Frontal cortex (tissue), 4 donors: ENCODE measurements at places on chromosomes 4 and X.

DNA sequence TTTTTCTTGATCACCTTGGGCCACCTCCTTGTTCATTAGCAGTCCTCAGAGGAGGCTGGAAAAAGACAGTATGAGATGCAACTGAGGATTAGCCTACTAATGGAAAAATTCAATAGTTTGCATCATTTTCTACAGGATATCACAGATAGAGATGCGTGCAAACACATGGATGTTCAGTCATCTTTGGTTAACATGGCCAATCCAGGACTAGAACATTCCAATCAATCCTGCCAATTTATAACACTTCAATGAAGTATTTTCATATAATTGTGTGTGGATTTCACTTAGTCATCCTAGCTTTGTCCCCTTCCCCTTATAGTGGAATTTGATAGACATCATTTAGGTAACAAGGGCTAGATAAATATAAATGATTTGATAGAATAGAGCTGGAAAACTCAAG is 42.7 kb downstream of the MAML3 start:
- no peak for DNase-seq

DNA sequence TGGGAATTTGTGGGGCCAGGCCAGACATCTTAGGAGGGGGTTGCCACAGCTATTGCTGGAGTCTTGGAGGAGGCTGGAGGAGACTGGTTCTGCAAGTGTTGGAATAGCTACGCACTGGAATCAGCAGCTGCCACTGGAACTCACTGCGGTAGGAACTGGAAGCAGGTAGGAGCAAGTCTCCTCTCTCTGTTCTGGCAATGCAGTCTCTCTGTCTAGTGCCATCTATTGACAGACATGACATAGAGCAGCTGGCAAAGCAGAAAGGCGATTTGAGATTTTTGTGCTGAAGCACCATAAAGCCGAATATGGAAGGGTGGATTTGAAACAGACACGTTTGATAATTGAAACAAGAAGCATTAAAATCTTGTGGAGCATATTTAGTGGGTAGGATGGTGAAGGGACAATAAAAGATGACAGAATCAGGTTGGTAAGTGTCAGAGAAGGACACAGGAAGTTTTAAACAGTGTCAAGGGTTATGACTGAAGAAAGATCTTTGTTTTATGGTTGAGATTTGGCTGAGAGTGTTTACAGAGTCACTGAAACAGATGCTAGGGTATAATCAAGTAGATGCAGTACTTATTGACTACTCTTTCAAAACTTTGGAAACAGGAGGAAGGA is 23.5 kb upstream of the SYNPO2 start:
- no peak for DNase-seq

DNA sequence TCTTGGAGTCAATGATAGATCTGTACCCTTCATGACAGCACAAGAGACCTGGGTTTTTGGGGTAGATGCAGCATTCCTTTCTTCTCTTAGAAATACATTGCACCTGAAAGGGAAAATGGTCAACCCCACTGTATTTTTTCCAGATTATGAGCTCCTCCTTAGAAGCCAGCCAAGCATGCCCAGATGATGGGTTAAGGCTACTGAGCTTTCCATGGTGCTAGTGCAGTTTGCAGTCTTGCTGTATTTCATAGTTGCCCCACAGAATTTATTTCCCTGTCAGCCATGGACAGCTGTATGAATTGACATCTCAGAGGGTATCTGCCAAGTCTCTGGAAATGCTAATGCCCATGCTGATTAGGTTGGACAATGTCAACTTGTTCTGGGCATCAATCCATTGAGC is 73.7 kb upstream of the H2AZ1 start:
- no peak for DNase-seq

DNA sequence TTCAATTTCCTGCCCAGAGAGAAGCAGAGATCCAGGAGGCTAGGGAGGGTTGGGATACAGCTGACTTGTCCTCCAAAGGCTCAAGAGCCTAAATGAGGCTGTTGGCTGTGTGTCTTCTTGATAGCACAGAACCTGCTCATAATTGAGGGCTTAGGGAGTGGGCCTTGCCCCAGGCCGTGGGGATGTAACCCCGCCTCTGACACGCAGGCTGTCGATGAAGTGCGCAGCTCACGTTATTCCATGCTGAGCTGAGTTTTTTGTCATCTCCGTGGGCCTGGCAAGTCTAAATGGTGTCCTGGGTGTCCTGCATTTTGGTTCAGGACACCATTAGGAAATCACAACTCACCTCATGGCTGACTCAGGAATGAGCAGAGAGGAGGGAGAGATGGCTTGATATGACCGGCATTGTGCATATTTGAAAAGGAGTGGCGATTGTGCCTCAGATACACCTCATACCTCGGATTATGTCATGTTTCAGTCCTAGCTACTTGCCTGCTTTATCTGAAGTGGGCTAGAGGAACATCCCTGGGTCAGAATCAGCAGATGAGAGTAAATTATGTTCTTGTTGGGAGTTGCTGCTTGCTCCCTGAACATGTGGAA is 43.7 kb downstream of the FHDC1 start:
- no peak for DNase-seq

GRCh38 chr4:107755841-107756356 is 35.9 kb upstream of the PAPSS1 start:
- no peak for DNase-seq

- DNase-seq, result peak; percentile 1
Measured at GRCh38 chrX:107894038-107894437, 68.4 kb downstream of the MID2 start.

DNA sequence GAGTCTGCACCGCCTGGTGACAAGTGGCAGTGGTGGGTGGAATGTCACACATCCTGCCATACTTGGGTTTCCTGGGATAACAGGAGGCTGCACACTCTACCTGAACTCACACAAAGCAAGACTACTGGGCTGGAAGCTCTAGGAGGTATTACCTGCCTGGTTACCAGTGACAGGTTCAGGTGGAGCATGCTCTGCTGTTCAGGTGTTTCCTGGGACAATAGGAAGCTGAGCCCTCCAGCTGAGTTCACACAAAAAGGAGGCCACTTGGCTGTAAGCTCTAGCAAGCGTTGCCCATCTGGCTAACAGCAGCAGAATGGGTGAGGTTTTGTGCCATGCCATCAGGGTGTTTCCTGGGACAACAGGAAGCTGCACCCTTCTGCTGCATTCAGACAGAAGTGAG is 17.4 kb upstream of the UGT2B7 start:
- DNase-seq, result no peak

DNA sequence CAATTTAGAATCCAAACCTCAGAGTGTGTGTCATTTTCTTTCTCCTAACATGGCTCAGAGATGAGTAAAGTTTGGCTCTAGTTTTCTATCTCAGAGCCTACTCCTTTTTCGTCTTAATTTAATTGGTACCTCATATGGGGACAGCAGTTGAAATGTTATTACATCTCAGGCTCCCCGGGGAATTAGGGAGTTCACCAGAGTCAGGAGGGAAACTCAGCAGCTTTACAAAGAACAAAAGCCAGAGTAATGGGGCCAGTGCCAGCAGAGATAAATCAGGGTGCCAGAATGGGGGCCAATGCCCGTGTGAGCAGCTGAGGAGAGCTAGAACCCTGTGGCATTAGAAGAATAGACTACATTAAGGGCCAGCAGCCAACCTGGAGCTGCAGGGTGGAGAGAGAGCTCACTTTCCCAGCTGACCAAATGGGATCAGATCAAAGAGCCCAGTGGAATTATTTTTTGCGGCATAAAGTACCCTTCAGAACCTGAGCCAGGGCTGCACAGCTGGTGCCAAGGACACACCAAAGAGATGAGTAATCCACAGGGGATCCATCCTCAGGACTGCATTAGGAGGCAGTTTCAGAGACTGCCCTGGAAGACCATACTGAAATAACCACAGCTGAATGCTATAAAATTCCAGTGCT is 207.1 kb upstream of the DKK2 start:
- DNase-seq, result no peak

- no peak for DNase-seq
Measured at GRCh38 chrX:40041915-40042314, 55.8 kb downstream of the BCOR start.

DNA sequence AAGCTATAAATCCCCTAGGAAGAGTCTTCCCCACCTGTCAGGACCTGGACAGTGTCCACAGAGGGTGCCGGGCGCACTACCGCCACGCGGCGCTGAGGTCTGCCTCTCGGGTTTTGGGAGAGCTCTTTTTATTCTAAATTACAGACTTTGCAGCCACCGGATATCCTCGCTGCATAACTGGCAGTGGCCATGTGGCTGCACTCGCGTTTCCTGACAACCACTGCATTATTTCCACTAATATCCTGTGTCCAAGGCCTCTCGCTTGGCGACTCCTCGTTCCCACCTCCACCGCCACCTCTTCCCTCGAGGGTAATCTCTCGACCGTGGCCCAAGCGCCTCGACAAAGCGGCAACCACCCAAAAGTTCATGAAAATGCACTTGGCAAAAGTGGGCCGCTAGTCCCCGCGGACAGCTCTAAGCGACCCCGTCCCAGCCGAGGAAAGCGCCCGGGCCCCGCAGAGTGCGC is 512 bp upstream of the TMEM131L start:
- peak; percentile 60 for DNase-seq

- DNase-seq, result no peak
Measured at GRCh38 chr4:163528653-163529052, 34.2 kb downstream of the TMA16 start.
